ENCODE measurements at places on chromosomes 2 and 18.

GRCh38 chr2:102717308-102718018, 44.4 kb upstream of the TMEM182 start:
- no peak for DNase-seq

- no peak for DNase-seq
These were observed 15.4 kb upstream of the ACYP2 start for GRCh38 chr2:54099829-54100585.

- DNase-seq = no peak
These were observed 39.1 kb downstream of the ATOH8 start for GRCh38 chr2:85792783-85793441.

GRCh38 chr2:224569654-224570053, 15.5 kb downstream of the CUL3 start:
- no peak for DNase-seq

DNA sequence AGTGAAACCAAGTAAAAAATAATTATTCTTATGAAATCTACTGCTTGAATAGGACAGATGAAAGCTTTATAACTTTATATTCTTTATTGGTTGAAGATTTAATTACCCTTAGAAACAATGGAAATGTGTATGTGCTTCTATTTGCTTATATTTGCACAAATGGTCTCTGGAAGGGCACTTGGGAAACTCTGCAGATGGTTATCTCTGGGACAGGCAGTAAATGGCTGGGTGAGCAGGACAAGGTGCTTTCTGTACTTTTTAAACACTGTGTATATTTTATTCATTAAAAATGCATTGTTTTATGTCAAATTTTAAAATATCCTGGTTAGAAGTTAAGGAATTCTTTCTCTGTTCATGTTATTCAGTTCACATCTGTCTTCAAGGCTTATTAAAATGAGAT, 131.1 kb downstream of the LRRTM4 start:
- no peak for DNase-seq

DNA sequence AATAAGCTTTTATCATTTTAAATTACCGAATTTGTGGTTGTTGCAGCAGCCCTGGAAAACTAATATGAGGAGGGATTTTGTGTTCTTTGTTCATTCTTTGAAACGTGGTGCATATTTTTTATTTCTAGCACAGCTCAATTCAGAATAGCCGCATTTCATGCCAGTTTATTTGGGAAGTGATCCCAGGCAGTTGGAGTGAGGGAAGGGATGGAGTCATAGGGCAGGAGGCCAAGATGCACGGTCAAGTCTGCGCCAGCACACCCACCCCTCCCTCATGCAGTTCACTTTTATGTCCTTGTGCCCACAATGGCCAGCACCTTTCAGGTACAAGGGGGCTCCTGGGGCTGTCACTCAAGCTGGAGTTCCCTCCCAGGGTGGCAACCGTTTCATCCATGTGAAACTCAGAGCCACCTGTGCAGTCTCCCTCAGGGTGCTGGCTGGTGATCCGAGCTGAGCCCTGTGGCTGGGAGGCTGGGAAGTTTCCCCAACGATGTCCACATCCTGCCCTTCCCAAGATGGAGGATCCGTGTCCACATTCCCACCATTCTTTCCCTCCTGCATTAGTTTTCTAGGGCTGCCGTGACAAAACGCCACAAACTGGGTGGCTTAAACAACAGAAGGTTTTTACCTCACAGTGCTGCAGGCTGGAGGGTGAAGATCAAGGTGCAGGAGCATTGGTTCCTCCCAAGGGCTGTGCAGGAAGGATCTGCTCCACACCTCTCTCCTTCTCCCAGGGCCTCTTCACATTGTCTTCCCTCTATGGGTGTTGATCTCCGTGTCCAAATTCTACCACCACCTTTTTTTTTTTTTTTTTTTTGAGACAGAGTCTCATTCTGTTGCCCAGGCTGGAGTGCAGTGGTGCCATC, 68.5 kb upstream of the ITGA6 start:
- DNase-seq = no peak

DNA sequence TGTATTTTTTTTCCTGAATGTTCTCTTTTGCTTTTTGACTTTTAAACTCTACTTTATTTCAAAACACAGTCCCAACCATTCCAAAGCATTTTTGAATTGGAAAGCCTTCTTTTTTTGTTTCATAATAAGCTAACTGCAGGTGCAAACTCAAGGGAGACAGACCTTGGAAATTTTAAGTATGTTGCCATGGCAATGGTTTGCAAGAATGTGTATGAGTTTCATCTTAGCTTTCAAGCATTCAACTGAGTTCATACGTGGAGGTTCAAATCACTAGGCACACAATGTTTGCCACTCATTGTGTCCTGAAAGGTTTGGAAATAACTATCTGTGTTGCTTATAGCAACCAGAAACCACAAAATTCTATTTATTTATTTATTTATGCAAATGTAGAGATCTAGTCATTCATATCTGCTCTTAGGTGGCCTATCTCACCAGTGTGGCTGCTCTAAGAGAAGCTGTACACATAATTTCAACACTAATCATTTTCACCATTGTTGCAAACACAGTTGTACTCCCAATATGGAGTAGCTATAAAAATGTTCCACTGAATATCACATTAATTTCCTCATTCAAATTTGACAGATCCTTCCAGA, 805.7 kb upstream of the FSHR start:
- no peak for DNase-seq

DNA sequence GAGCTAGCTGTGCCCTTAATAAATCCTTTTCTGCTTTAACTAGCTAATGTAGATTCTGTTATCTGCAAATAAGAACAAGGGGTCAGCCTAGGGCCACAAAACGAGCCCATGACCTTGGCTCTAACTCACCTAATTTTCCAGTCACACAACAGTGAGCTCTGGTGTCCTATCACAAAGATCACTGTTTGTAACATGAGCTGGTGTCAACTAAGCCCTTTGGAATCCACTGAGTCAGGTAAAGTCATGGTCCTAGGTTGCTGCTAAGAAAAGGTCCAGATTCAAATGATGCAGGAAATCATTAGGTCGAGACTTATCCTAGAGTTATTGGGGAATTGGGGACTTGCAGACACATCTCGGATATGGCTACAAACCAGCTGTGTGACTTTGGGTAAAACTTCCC, 49.9 kb downstream of the ST8SIA5 start:
- no peak for DNase-seq

- DNase-seq = no peak
These were observed 5.5 kb upstream of the TUBB6 start for GRCh38 chr18:12302391-12303147.

DNA sequence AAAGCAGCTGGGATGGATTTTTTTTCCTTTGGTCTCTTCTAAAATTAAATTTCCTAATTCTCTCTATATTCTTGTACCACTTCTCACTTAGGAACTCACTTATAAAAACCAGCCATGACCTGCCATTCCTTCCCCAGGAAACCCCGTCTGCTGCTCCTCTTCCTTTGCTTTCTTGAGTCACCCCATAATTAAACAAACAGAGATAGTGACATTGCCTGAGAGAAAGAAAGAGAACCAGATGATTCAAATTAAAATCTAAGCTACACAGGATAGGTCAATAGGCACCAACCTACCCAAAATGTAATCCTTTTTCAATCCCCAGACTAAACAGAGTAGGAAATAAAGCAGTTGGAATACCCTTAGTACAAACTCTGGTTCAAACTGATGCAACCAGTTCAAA, 9.7 kb downstream of the STK39 start:
- DNase-seq = no peak

- DNase-seq = no peak
These were observed 296.0 kb downstream of the TMX3 start for GRCh38 chr18:68418881-68419280.

DNA sequence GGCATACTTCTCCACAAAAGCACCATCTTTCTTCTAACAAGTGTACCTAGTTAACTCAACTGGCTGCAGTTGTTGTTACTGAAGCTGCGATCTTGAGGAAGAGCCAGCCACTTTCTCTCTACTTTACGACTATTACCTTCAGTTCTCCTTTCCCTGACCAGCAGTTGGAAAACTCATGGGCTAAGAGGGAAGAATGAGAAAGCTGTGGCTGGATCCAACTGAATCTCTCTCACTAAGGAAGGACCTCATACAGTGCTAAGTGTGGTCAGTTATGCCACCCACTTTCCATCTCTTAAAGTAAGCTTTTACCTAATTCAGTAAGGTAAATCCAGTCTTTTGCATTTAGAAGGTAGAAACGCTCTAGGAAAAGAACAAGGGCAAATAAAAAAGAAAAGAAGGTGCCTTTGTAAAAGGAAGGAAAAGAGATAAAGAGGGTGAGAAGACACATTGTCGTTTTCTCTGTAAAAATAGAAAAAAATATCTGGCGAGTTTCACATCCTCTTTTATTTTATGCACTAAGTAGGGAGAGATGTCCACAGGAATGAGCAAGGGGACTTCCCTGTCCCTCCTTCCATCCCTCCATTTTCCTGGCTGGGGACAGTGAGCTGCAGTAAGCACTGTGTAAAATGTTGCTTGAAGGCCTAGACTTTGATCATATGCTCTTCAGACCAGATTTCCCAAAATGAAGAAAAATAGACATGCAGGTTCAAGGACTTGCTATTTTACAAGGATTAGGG, 73.4 kb downstream of the PLEKHM3 start:
- no peak for DNase-seq

DNA sequence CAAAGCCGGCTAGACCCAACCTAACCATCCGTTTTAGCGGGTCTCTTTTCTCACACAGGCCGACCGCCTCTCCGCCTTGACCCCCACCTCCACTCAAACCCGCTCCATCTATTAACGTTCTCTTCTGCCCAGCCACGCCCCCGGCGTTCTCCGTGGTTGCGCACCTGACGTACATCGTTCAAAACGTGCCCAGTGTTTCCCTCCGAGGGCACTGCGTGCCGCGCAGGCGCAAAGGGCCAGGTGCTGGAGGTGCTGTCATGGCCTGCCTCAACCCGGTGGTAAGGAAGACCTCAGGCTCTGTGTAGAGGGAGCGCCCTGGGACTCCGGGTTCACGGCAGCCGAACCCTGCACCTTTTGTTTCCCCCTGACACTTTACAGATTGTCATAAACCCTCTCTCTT, at the start of gene GTF2A1L:
Gene GTF2A1L (plus strand): TSS at position 239 of the 400 bp plus-strand sequence. CDS start 19 bp downstream, at position 258.
- no peak for DNase-seq

- DNase-seq = no peak
These were observed 134.0 kb downstream of the RAB3GAP1 start for GRCh38 chr2:135186054-135186453.

GRCh38 chr18:10660179-10660884, 134.5 kb downstream of the NAPG start:
- DNase-seq = no peak

DNA sequence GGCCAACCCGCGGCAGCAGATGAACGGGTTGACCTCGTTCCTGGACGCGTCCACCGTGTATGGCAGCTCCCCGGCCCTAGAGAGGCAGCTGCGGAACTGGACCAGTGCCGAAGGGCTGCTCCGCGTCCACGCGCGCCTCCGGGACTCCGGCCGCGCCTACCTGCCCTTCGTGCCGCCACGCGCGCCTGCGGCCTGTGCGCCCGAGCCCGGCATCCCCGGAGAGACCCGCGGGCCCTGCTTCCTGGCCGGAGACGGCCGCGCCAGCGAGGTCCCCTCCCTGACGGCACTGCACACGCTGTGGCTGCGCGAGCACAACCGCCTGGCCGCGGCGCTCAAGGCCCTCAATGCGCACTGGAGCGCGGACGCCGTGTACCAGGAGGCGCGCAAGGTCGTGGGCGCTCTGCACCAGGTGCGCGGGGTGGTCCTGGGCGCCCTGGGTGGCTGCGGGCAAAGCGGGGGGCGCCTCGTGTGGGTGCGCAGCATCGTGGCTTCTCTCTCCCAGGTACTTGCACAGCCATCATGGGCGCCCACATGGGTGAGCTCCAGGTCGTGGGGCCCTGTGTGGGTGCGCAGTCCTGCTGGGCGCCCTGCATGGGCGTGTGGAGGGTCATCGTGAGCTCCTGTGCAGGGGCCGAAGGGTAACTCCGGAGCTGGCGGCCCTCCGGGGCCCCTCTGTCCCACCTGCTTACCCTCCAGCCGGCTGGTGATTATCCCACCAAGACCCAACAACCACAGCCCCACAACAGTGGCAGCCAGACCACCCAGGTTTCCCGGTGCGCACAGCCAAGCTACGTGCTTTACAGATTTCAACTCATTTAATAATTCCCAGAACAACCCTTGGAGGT, 64.2 kb downstream of the TPO start:
- no peak for DNase-seq

GRCh38 chr2:77999376-77999775, 477.2 kb upstream of the LRRTM4 start:
- DNase-seq = no peak

- DNase-seq = no peak
These were observed 9.2 kb downstream of the NMI start for GRCh38 chr2:151280271-151280670.

- no peak for DNase-seq
These were observed 18.8 kb downstream of the COX7A2L start for GRCh38 chr2:42342061-42342794.

- DNase-seq = no peak
These were observed 43.1 kb upstream of the CHN1 start for GRCh38 chr2:175048275-175048674.

- no peak for DNase-seq
These were observed 1206.7 kb upstream of the CDH2 start for GRCh38 chr18:29383311-29384273.

- DNase-seq = no peak
These were observed 118.9 kb upstream of the OTOS start for GRCh38 chr2:240259201-240259923.

- DNase-seq = no peak
These were observed 9.3 kb upstream of the TBC1D8 start for GRCh38 chr2:101160454-101160853.

- no peak for DNase-seq
These were observed 684.4 kb downstream of the IRS1 start for GRCh38 chr2:226115102-226115831.

GRCh38 chr2:127649100-127649611, 3.2 kb downstream of the GPR17 start:
- no peak for DNase-seq

DNA sequence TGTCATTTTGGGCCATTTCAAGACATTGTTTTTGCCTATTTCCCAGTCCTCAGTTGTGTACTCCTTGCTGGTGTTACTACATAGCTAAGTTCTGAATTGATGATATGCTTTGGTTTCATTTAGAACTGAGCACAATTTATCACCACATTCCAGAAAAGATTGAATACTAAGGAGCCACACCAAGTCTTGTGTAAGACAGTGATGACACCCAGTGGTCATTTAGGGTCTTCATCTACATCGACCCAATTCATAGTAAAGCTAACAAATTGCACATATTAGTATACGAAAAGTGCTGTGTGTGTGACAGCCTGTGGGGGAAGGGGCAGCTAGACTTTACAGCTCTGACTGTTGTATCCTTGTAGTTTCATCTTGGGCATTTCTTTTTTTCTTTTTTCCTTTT, 10.9 kb upstream of the DLX2 start:
- no peak for DNase-seq

- no peak for DNase-seq
These were observed 216.0 kb downstream of the ACKR3 start for GRCh38 chr2:236785611-236786057.

GRCh38 chr2:83071914-83072313, 1387.2 kb downstream of the SUCLG1 start:
- no peak for DNase-seq

DNA sequence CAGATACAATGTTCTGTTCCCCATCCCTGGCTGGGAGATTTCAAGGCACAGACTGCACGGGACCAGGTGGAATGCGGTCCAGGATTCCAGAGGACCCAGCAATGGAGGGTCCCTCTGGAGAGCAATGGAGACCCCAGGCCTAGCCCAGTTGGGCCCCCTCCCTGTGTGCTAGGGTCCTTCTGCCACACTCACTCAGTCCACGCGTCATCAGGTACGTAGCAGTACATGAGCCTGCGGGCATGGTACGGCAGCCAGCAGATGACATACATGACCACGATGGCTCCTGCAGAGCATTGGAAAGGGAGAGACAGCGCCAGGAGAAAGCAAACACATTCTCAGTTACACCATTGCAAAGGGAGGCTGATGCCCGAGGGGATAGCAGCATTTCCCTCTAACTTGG, 10.1 kb downstream of the NTSR2 start:
- DNase-seq = no peak

- DNase-seq = no peak
These were observed 945.0 kb upstream of the CRIM1 start for GRCh38 chr2:35410431-35411061.

Data from stimulated activated CD8-positive, alpha-beta memory T cell treated with anti-CD3 and anti-CD28 coated beads, Interleukin-4, amount 100 ng/mL, for 4 hours (primary cell).